ENCODE measurements at places on chromosomes 16 and 17.
A peak's percentile ranks its signal among the peaks of the same experiment; 100 is the strongest.

DNA sequence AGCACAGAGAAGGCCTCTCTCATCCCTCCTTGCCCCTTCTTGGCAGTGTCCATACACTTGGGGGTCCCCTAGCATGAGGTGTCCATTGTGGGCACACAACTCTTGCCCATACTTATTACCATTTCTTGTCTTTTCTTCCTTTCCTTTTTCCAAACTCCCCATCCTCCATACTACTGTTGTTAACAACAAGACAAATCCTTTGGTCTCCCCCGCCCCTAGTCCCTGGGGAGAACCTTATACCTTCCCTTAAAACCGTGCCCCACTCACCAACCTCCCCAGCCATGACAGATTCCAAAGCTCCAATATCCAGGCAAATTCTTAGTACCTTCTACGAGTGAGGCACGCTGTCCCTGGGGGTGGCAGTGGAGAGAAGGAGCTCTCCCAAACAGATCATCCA, 82.9 kb downstream of the GAS7 start:
- peaks cover 9% of the 10 kb centered on the region for H3K4me1 ChIP-seq
- no peaks in the 10 kb centered on the region for H3K27me3 ChIP-seq
- peak overlapping the region; percentile 38 for H3K27ac ChIP-seq
- DNase-seq = no peak
- no peaks in the 10 kb centered on the region for H3K36me3 ChIP-seq

GRCh38 chr16:57537194-57537505, 779 bp upstream of the CCDC102A start:
- H3K27me3 ChIP-seq = no peaks in the 10 kb centered on the region
- H3K27ac ChIP-seq = peak overlapping the region; percentile 93
- H3K4me1 ChIP-seq = peaks cover 54% of the 10 kb centered on the region
- DNase-seq = no peak
- peak overlapping the region; percentile 76 for H3K4me3 ChIP-seq

DNA sequence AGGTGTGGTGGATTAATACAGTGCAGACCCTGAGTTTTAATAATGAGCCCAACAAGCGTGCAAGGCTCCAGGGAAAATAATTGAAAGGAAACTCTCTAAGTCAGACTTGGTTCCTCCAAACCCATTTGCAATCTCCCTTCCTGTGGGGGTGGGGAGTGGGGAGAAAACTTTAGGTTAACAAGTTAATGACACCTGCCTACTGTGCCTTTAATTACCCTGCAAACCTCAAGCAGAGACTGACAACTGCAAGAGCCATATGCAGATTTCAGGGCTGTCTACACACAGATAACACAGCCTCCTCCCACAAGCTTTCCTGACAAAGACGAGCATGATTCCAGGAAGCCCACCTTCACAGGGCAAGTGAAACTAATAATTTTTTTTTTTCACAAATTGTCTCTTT, 359.3 kb downstream of the HS3ST4 start:
- H3K4me1 ChIP-seq = no peaks in the 10 kb centered on the region
- no peak for DNase-seq
- no peak overlapping the region for H3K27ac ChIP-seq
- no peak overlapping the region for H3K4me3 ChIP-seq

- peak overlapping the region; percentile 59 for H3K4me3 ChIP-seq
- no peaks in the 10 kb centered on the region for H3K36me3 ChIP-seq
- peak overlapping the region; percentile 24 for H3K27ac ChIP-seq
- no peak for DNase-seq
- H3K4me1 ChIP-seq = peaks cover 5% of the 10 kb centered on the region
Measured at GRCh38 chr16:3152991-3153368, 18.2 kb downstream of the ZNF213 start.

DNA sequence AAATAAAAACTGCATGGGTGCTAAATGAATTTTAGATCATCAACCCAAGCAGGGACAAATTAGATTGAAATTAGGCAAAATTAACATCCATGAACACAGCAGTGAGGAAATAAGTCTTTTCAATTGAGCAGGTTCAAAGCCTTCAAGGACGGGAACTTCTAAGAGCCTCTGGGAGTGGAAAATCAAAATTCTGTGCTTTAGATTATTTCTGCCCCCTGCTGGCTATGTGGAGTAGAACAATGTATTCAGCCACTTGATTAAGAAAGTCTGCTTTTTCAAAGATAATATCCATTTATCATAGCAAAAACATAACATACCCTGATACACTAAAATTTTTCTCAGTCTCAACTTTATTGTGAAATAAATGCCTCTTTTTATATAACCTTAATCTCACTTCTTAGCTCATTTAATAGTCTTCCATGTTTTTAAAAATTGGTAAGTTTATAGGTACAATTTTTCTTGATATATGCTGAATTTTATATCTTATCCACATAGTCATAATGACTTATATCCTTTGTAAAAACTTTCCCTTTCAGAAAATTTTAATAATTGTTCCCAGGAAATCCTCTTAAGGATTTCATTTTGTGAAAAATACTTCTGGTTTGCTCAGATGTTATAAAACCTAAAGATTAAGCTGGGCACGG, 28.1 kb upstream of the NOL11 start:
- H3K4me1 ChIP-seq = no peaks in the 10 kb centered on the region
- H3K36me3 ChIP-seq = peaks cover 43% of the 10 kb centered on the region
- no peaks in the 10 kb centered on the region for H3K27me3 ChIP-seq
- H3K4me3 ChIP-seq = no peak overlapping the region
- no peak overlapping the region for H3K27ac ChIP-seq

GRCh38 chr16:11666103-11667055, 1.9 kb upstream of the SNN start:
- H3K27me3 ChIP-seq = no peaks in the 10 kb centered on the region
- no peak for DNase-seq
- H3K36me3 ChIP-seq = no peaks in the 10 kb centered on the region
- H3K4me1 ChIP-seq = peaks cover 66% of the 10 kb centered on the region
- peak overlapping the region; percentile 85 for H3K27ac ChIP-seq

- H3K4me3 ChIP-seq = no peak overlapping the region
- no peak for DNase-seq
- no peaks in the 10 kb centered on the region for H3K4me1 ChIP-seq
- no peaks in the 10 kb centered on the region for H3K36me3 ChIP-seq
- no peak overlapping the region for H3K27ac ChIP-seq
Measured at GRCh38 chr17:66814026-66814425, 20.9 kb upstream of the CACNG5 start.
